Iris pigment epithelial cell (primary cell): ENCODE measurements at places on chromosomes 4 and X.

GRCh38 chrX:136176399-136176825 lies 29.1 kb downstream of the FHL1 start:
- peak; percentile 93 for DNase-seq

DNA sequence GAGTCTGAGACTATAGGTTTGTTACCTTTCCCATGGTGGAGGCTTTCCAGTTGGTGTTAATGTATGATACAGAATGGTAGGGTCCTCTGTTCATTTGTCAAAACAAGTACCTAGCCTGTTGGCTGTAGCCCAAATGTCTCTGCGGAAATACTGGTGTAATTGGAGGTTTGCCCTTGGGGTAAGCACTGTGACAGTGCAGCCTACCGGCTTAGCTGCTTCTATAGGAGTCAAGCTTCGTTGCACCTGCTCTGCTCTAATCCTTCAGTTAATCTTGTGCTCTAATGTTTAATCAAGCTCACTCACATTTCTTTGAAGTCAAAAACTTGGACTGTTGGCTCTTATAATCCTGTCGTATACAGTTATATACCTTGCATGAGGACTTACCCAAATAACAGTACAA lies 203.4 kb downstream of the CCNG2 start:
- no peak for DNase-seq

- DNase-seq, result no peak
Measured at GRCh38 chr4:183632689-183633088, 26.3 kb downstream of the RWDD4 start.

- DNase-seq, result no peak
Measured at GRCh38 chr4:100084892-100085291, 105.4 kb downstream of the DDIT4L start.

DNA sequence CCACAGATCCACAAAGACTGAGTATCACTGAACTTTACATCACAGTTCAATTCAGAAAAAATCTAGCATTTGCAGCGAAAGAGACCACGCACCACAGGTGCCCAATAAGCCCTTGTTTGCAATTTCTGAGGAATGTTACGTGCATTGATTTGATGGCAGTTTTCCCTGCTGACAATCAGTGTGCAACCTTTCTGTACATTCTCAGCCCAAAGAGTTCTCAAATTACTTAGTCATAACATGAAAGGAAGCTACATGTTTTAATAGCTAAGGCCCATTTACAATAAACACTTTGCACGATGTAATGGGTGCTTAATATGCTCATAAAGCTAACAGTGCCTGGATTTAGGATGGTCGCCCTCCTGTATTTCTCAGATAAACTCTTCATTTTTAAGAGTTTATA lies 47.9 kb downstream of the PTCHD1 start:
- no peak for DNase-seq

- peak; percentile 95 for DNase-seq
Measured at GRCh38 chrX:13652287-13652793, 601 bp upstream of the TCEANC start.

- no peak for DNase-seq
Measured at GRCh38 chr4:80179637-80180161, 17.6 kb upstream of the PRDM8 start.

GRCh38 chr4:144906181-144906925 lies 191.6 kb downstream of the ANAPC10 start:
- DNase-seq, result peak; percentile 60

- peak; percentile 52 for DNase-seq
Measured at GRCh38 chrX:10077425-10078188, 79.2 kb upstream of the CLCN4 start.

- no peak for DNase-seq
Measured at GRCh38 chrX:23857935-23858334, 49.8 kb downstream of the APOO start.

GRCh38 chrX:47232803-47233332 lies at the start of gene USP11:
TSS of gene USP11 (plus strand) at chrX:47233009. CDS start at chrX:47233044, 35 bp downstream.
- DNase-seq, result no peak

- DNase-seq, result no peak
Measured at GRCh38 chr4:146236216-146236615, 21.9 kb downstream of the REELD1 start.

DNA sequence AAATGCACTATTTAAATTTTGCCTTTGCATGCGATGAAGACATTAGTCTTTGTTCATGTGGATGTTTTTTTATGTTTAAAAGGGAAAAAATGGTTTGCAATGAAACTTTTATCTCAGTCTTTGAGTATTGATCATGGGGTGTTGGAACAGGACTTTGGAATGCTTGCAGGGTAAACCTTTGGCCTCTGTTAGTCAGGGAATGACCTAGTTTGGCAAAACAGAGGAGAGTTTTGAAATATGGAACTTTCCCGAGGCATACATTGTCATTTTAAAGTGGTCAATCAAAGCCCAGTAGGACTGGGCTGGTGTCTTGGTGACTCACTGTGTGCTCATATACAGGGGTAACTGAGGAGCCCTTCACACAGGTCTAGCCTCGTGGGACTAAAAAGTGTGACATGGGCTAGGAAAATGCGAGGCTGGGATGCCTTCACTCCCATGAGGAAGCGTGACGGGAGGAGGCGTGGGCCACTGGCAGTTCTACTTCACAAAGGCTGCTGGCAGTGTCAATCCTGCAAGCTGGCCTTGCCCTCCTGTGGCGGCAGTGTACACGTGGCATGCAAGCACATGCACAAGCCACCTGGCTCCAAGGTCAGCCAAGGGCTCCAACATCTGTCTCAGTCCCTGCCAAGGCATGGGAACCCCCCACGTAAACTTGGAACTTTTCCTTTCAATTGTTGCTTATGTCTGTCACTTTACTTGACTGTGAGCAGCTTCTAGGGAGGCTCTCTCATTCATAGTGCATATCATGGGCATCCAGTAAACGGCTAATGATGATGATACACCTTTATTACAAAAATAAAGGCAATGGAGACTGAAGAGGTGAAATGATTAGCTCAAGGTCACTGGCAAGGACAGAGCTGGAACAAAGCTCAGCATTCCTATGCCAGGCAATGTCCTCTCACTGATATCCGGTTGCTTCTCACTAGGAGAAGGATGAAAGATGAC lies 5.2 kb upstream of the F11 start:
- DNase-seq, result no peak

DNA sequence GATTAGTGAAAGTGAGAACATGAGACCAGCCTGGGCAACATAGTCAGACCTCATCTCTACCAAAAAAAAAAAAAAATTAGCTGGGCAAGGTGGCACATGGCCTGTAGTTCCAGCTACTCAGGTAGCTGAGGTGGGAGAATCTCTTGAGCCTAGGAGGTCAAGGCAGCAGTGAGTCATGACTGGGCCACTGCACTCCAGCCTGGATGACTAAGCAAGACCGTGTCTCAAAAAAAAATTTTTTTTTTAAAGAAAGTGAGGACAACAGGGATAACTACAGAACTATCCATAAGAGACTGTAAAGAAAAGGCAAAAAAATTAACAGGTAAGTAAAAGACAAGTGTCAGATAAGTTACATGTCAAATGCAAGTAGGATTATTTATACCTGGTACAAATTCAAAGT lies 13.5 kb upstream of the SPP1 start:
- peak; percentile 77 for DNase-seq

DNA sequence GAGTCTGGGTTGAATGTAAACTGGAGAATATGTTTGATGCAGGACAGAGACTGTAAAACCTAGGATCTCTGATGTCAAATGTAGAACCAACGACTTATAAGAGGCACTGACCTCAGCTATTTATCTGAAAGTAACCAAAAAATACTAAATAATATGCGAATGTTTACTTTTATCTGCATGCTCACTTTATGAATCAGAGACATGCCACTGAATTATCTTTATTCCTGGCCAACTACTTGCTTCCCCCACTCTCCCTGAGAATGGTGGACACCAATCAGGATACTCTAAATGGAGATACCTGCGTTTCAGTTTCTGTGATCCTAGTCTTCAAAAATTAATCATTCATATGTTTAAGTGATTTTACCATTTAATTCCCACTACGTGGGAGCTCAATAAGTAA lies 1038.4 kb upstream of the PABPC4L start:
- peak; percentile 19 for DNase-seq

GRCh38 chr4:48558819-48559218 lies 68.8 kb downstream of the ZAR1 start:
- no peak for DNase-seq

- DNase-seq, result peak; percentile 51
Measured at GRCh38 chr4:101345596-101346350, 1.6 kb downstream of the PPP3CA start.
